ENCODE measurements at places on chromosomes 12 and 14.

DNA sequence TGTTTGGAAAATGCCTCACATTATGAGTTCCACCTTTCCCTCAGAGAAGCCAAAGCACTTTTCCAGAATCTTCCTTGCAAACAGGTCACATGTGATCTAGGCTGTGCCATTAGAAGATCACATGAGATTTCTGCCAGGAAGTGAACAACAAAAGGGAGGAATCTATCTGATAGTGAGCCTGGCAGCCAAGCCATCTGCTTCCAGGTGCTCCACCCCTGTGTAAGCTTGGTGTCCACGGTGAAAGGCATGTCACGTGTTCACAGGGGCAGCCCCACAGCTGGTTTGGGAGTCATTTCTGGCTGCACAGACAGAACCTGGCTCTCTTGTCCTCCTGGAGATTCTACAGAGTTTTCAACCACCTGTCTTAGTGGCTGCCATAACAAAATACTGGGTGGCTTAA, 3.5 kb upstream of the KSR2 start:
- no peak for DNase-seq

DNA sequence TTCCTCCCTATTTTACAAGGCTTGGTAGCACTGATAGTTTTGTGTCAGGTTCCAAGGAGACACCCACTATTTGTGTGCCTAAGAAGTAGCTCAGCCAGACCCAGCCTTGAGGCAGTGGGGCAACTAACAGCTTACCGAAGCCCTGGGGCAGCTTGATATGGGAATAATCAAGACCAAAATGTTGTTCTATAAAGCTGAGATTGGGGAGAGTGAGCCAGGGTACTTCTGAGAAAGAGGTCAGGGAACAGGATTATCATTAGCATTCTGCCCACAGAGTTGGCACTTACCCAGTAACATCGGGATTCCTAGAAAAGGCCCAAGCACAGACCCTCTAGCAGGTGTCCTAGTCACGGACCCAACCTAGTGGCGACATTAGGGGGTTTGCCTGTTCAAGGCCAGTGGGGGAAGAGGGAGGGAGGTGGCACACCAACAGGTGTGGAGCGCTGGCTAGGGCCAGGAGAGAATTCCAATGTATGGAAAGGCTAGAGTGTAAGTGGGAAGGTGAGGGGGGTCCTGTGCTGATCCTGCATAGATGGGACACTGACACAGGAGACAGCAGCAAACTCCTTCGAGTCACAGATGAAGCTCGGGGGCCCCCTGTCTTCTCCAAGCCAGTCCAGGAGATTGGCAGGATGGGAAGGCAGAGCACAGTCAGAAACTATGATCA, 4.9 kb downstream of the PPP1R3E start:
- no peak for DNase-seq

DNA sequence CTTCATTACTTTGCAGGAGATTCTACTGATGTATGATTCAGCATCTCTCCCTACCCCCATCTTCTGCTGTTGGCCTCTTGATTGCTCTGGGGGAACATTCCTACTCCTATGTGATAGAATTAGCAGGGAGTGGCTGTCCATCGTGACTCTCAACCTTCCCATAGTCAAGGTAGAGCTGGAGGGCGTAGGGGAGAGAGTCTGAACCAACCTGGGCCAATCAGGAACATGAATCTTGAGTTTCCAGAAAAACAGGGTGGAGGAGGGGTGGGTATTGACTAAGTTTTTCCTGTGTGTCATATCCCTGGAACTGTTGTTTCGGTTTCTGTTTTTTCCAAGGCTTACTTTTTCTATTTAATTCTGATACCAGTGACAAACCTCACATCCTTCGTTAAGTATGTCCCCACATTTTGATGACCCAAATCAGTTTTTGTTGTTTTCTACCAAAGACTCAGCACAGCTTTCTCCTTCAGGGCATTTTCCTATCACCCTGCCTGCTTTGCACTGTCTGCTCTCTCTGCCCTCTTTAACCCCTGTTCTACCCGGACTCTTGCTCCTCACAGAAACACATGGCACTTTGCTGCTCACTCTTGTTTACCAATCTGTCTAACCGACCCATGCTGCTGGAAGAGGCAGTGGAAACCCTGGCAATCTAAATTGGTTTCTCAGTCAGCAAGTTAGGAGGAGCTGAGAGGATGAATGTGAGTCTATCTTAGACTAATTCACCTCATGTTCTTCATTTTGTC, 1428.3 kb downstream of the AACS start:
- DNase-seq: no peak

GRCh38 chr12:70617450-70617849, 19.8 kb downstream of the PTPRB start:
- no peak for DNase-seq

- DNase-seq: no peak
Observed at GRCh38 chr14:57865403-57866198, at the start of gene SLC35F4. Gene SLC35F4 (minus strand): TSS chr14:57866092.

- no peak for DNase-seq
Observed at GRCh38 chr14:72613231-72613974, 280.5 kb downstream of the DPF3 start.

DNA sequence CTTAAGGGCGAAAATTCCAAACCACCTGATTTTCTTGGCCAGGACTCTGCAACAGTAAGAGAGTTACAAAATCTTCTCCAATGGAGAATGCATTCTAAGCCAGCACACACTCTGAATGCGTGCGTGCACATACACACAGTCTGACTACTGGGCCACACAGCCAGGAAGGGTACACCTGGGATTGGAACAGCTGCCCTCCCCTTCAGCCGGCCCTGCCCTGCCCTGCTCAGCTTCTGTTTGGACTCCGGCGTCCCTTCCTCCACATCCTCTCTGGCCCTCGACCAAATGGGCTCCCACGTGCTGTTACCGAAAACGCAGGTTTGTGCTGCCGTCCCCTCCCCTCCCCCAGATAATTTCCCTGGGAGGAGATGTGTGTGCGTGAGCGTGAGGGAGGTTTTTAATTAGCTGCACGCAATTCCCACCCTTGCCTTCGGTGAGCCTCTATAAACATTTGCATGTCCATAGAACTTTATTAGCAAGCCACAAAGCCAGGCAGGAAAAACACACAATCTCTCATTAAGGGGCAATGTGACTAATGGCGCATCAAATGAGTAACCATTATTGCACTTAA, 43.0 kb downstream of the CCNK start:
- DNase-seq: no peak

DNA sequence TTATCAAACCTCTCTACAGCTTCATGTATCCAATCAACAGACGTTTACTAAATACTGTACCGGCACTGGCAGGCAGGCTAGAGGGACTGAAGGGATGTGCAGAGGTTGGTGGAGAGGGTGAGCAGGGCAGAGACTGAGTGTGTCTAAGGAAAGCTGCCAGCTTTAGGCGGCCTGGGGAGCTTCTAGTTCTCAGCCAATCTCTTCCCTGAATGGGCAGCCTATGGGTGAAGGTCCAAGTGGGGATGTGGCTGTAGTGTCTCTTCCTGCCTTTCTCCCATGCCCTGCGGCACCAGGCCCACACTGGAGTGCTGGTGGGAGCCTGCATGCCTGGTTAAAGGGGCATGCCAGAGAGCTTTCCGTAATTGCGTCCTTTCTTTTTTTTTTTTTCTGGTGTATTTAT, 239.8 kb downstream of the CACNA1C start:
- DNase-seq: no peak

- no peak for DNase-seq
Observed at GRCh38 chr12:26114720-26115401, 10.0 kb downstream of the BHLHE41 start.

DNA sequence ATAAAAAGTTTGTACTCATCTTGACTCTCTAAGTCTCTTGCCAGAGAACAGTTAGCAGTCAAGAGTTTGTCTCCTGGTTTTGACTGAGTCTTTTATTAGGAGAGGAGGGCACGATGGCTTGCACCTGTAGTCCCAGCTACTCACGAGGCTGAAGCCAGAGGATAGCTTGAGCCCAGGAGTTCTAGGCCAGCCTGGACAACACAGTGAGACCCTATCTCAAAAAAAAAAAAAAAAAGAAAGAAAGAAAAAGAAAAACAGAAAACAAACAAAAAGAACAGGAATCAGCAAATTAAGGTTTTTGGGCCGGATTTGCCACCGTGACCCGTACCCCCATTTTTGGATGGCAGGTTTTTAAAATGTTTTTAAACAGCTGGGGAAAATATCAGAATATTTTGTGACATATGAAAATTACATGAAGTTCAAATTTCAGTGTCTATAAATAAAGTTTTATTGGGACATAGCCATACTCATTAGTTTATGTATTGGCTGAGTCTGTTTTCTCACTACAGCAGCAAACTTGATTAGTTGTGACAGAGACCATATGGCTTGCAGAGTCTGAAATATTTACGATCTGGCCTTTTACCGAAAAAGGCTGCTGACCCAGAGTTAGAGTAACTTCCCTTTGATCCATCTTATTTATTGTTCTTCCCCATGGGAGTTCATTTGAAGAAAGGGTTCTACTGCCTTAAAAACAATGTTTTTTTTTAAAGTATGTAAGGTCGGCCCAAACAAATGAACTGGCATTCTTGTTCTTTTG, 31.2 kb downstream of the VEZT start:
- no peak for DNase-seq

DNA sequence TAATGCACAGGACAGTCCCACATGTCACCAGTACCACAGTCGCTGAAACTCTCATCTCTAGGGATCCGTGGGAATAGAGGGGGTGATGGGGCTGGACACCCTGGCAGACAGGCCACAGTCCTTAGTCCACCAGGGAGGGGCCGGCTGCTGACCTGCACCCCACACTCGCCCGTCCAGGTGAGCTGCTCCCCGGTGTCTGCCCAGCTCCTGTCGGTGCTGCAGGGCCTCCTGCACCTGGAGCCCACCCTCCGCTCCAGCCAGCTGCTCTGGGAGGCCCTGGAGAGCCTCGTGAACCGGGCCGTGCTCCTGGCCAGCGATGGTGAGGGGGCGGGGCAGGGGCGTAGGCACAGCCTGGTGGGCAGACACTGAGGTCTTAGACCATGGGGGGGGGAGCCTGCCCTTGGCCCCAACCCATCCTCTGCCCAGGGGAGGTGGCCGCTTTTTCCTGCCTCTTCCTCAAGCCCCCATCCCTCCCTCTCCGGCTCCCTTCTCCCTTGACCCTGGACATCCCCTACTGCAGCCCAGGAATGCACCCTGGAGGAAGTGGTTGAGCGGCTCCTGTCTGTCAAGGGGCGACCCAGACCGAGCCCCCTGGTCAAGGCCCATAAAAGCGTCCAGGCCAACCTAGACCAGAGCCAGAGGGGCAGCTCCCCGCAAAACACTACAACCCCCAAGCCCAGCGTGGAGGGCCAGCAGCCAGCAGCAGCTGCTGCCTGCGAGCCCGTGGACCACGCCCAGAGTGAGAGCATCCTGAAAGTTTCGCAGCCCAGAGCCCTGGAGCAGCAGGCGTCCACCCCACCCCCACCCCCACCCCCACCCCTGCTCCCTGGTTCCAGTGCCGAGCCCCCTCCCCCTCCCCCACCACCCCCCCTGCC, 17.1 kb upstream of the ADSS1 start:
- no peak for DNase-seq

DNA sequence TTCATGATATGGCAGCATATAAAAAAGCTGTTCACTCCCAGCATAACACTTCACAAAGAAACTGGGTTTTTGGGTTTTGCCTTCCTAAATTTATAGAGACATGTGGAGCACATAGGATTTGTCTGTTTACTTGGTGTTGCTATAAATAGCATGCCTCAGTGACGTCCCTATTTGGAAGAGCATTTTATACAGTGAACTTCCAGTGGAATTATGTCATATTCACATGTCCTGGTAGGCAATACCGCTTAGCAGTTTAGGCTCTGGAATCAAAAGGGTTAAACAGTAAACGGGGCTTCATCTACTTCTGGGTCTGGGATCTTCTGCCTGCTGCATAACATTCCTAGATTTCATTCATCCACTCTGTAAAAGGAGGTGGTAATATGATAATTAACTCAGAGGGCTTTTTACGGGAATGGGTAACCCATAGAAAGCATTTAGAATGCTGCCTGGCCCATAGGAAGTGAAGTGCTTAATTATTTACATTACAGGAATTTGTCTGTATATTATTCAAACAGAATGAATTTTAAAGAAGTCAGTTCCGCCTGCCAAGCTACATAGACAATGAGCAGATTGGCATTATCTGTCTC, 396.1 kb downstream of the TMTC2 start:
- no peak for DNase-seq

DNA sequence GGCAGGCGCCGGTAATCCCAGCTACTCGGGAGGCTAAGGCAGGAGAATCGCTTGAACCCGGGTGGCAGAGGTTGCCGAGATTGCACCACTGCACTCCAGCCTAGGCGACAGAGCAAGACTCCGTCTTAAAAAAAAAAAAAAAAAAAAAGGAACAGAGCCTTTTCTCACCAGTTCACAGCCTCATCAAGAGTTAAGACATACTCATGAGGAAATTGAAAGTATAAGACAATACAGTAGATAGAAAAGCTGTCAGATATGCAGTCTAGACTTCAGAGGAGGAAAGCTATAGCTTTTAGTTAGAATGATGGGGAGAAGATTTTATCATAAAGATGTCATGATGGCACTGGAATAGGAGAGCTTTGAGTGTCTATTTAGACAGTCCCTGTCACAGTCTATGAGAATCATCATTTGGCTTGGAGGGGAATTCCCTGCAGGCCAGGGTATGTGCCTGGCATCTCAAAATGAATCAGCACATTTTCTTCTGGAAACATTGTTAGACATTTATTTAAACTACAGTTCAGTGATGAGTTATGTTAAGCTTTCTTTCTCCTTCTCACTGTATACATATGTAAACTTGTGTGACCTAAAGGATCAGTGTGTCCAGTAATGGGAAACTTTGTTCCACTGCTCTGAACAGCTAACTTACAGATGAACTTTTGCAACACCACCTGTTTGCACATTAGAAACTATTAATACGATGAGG, 2.9 kb upstream of the RAB35 start:
- DNase-seq: peak; percentile 38

GRCh38 chr14:86543521-86543920, 1013.6 kb downstream of the FLRT2 start:
- DNase-seq: no peak

GRCh38 chr12:54424224-54424623, 5.2 kb upstream of the ITGA5 start:
- DNase-seq: peak; percentile 25

GRCh38 chr14:79166171-79166570, 996.0 kb downstream of the NRXN3 start:
- no peak for DNase-seq

GRCh38 chr14:105881021-105881930, 354.9 kb downstream of the TMEM121 start:
- DNase-seq: no peak
